ENCODE measurements at places on chromosomes 3 and 15. TPM values are rescaled to one million over a fixed set of nuclear protein-coding genes. Genes with fewer than 3 reads are reported as not detected.

HIGD1A gene
- 62.8 TPM for total RNA-seq

NFKBIZ gene
- total RNA-seq, result 14.6 TPM

TGM5 gene
- not detected for total RNA-seq

GRCh38 chr3:8597219-8597853, 47.3 kb downstream of the SSUH2 start:
- no peak overlapping the region for H3K27ac ChIP-seq
- DNase-seq, result no peak
- no peak overlapping the region for H3K4me3 ChIP-seq
- no peaks in the 10 kb centered on the region for H3K4me1 ChIP-seq

DNA sequence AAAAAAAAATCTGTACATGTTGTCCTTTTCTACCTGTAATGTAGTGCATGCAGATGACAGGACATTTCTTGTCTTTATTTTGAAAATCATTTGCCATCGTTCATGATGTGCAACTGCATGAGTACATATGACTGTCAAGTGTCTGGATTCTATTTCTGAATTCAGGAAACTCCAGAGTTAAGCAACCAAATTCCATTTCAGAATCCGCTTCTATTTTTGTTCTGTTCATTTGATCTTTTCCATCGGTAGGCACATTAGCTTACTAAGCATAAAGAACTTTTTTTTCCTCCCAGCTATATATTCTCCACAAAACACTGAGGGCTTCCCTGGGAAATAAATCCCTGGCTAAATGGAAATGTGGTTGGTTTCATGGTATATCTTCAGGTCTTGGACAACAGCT, 365.6 kb downstream of the PTPRG start:
- no peak overlapping the region for H3K4me3 ChIP-seq
- peaks cover 23% of the 10 kb centered on the region for H3K4me1 ChIP-seq
- H3K27ac ChIP-seq, result no peak overlapping the region
- no peak for DNase-seq
- H3K36me3 ChIP-seq, result no peaks in the 10 kb centered on the region

All from adrenal gland (tissue), 19 donors.